ENCODE measurements at places on chromosomes 1 and 21. TPM values are rescaled to one million over a fixed set of nuclear protein-coding genes. Genes with fewer than 3 reads are reported as not detected.

The WNT9A gene
- total RNA-seq = 1.4 TPM

- no peak overlapping the region for H3K4me3 ChIP-seq
- H3K4me1 ChIP-seq = no peaks in the 10 kb centered on the region
- peaks cover 27% of the 10 kb centered on the region for H3K27me3 ChIP-seq
- no peak for DNase-seq
- H3K27ac ChIP-seq = no peak overlapping the region
These were observed 2.2 kb upstream of the C1QC start for GRCh38 chr1:22641247-22641646.

DNA sequence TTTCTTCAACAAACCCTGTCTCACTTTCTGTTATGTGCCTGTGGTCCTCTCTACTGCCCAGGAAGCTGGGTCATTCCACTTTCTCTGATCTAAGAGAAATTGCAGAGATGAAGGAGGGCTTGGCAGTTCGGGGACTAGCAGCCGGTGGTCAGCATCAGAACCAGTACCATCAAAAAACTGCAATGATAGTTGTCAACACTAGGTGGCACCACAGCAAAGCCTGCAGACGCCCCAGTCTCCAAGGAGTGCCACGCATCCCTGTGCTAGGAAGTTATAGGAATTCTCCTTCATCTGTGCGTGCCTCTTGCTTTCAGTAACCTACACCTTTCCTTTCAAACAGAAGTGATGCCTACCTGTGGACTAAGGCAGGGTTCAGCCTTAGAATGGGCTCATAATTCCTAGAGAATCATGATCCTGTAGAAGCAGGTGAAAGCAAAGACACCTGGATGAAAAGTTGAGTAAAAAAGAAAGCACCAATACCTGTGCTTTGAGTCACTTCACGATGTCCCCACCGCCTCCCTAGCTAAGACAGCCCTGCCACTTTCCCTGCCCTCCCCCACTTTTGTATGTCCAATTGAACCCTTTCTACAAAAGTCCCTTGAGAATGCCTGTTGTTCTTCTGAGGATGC, 129.2 kb downstream of the ADAMTS1 start:
- H3K4me3 ChIP-seq = no peak overlapping the region
- DNase-seq = peak; percentile 73
- no peaks in the 10 kb centered on the region for H3K4me1 ChIP-seq
- no peaks in the 10 kb centered on the region for H3K27me3 ChIP-seq
- no peaks in the 10 kb centered on the region for H3K36me3 ChIP-seq

GRCh38 chr1:93136445-93136844, 43.8 kb downstream of the TMED5 start:
- peaks cover 60% of the 10 kb centered on the region for H3K36me3 ChIP-seq
- DNase-seq = no peak
- no peaks in the 10 kb centered on the region for H3K4me1 ChIP-seq

DNA sequence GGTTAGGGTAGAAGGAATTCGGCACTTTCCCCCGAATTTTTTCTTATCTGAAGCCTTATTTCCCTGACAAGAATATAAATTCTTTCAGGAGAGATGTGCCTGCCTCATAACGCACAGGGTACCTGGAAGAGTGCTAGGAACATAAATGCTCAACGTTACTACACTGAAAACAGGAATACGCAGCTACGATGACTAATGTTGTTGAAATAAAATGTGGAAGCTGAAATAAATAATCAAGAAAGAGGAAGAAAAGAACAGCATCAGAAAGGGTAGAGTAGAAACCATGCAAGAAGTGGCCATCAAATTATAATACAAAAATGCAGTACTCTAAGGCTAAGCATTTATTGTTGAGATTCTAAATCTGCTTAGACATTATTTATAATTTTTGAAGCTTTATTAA, 33.9 kb downstream of the SLC66A1 start:
- no peaks in the 10 kb centered on the region for H3K27me3 ChIP-seq
- peaks cover 32% of the 10 kb centered on the region for H3K36me3 ChIP-seq
- no peak overlapping the region for H3K4me3 ChIP-seq

The ZNF281 gene
- 17.0 TPM for total RNA-seq

DNA sequence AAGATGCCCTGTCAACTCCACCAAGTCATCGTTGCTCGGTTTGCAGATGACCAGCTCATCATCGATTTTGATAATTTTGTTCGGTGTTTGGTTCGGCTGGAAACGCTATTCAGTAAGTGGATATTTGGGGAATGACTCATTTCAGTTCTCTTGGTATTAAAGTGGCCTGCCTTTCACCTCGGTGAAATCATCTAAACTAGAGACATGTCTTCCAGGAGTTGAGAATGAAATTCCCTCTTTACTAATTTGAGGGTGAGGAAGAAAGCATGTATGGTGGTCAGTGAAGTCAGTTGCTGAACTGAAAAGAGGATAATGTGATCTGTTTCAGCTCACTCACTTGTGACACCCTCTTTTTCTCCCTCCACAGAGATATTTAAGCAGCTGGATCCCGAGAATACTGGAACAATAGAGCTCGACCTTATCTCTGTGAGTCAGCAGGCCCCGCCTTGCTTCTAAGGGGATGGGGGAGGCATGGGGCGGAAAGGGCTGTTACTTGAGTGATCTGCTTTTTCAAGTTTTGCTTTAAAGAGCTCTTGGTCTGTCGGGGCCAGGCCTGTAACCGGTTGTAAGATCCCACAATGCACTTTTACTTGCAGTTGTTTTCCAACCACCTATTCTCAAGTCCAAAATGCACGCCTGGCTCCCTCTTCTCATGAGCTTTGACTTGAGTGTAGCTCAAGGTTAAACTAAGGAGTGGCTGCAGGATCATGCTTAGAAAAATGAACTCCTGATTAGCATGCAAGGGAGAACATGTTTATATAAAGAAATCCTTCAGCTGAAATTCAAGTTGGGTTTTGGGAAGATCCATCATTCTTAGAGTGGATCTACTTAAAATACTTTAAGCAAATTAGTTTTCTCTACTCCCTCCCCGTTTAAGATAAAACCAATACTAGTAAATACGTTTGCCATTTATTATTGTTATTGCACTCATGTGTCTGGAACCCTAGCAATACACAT, 59.8 kb downstream of the CAPN2 start:
- H3K36me3 ChIP-seq = peaks cover 11% of the 10 kb centered on the region
- DNase-seq = peak; percentile 77
- peaks cover 29% of the 10 kb centered on the region for H3K4me1 ChIP-seq
- peak overlapping the region; percentile 80 for H3K27ac ChIP-seq
- H3K27me3 ChIP-seq = no peaks in the 10 kb centered on the region

The F13B gene
- not detected for total RNA-seq

DNA sequence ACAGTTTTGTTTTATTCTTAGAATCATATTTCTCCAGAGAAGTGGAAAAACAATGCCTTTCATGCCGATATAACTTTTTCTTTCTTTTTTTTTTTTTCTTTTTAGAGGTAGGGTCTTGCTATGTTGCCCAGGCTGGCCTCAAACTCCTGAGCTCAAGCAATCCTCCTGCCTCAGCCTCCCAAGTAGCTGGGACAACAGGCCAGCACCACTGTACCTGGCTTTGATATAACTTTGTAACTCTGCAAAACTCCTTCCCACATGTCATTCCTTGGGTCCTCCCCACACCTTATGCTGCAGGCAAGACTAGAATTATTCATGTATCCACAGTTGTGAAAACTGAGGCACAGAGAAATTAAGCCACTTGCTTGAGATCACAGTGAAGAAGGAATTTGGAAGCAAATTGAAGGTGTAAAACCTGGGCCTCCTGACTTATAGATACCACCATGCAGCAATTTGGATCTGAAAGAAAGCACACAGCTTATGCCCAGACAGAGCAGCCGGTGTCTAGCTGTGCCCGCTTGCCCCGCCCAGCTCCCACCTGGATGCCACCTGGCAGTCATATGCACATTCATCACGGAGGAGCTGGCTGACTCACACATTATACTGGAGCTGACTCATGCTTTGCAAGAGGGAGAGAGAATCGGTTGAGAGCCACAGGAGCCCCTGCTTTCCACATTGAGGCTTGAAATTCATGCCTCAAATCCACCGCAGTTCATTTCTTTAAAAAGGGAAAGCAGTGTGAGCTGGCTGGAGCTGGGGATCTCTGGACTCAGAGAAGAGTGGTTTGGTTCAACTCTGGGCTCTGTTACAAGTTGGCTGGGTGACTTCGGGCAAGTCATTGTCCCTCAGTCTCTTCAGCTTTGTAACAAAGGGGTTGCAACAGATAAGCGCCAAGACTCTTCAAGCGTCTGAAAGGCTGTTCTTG, 8.3 kb upstream of the SLC2A1 start:
- no peaks in the 10 kb centered on the region for H3K36me3 ChIP-seq
- no peak overlapping the region for H3K4me3 ChIP-seq
- H3K27me3 ChIP-seq = no peaks in the 10 kb centered on the region
- no peak for DNase-seq
- peaks cover 26% of the 10 kb centered on the region for H3K4me1 ChIP-seq

The RSRP1 gene
- 211 TPM for total RNA-seq
